Nephron progenitor cell (in vitro differentiated cells): ENCODE measurements at places on chromosomes 3 and 15.

DNA sequence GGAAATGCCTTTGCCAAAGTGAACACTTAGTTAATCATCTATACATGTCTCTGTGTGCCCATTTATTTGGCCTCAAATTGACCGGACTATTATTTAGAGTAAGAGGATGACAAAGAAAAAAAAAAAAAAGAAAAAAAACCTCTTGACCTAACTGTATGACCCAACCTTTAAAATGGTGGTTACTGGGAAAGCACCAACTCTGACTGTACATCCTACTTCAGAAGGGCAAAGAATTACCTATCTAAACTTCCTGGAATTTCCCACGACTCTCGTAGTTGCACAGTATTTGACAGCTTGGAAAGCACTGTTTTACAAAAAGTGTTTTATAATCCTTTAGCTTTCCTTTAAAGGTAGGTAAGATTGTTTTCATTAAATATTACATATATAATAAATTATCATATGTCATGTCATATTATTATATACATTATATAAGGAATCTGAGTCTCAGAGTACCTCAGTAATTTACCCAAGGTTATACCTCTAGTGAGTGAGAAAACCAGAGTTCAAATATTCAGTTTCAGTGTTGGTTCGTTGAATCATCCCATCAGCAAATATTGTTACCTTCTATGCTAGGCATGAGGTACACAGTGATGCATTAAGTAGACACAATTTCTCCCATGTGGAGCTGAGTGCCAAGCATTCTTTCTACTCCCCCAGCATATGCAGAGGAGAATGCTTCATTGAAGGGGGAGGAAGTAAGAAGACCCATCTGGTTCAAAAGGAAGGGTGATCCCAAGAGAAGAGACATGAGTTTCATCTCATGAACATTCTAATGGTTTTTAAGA lies 5.0 kb downstream of the BCL2A1 start:
- H3K4me3 ChIP-seq = no peak overlapping the region
- H3K4me1 ChIP-seq = no peaks in the 10 kb centered on the region
- H3K27ac ChIP-seq = no peak overlapping the region
- H3K27me3 ChIP-seq = no peaks in the 10 kb centered on the region
- DNase-seq = no peak

DNA sequence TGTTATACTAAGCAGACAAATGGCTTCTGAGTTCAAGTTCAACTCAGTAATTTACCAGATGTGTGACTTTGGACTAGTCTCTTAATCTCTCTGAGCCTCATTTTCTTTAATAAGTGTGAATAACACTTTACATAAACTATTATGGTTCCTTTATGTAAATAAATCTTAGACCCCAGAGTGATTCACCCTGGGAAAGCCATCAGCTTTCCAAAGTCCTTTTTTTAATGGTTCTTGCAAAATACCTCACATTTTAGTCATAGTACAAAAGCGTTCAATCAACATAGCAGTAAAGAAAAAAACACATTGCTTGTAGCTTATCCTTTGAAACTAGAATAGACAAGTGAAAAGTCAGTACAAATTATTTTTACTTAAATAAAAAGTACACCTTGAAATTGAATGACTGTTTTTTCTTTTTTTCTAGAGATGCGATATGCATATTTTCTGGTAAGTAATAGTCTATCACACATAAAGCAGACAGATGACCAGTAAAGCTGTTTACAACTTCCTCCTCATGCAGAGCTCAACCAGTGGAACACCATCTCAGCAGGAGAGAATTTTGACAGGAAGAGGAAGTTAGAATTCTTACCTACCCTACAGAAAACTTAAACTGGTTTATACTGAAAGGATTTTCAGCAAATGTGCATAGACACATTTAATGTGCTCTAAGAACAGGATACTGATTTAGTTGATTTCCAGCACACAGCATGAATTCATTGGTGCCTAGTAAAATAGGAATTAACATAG lies 123.0 kb upstream of the AGBL1 start:
- no peak overlapping the region for H3K4me3 ChIP-seq
- H3K27me3 ChIP-seq = peaks cover 4% of the 10 kb centered on the region
- no peaks in the 10 kb centered on the region for H3K36me3 ChIP-seq
- no peak for DNase-seq

DNA sequence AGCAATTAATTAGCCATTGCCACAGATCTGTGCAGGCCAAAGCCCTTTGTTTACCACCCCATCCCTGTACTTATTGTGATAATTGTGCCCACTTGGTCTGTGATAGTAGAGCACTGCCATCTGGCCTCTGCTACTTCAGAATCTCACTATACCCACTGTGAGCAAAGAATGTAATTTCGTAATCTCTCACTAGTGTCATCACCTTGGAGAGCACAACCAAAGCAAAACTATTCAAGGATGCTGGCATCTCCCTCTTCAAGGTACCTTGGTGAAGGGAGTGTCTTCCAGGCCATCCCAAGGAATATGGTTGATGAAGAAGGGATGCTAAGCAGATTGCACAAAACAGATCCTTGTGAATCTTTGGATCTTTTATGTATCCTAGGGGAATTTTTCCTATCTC lies 34.7 kb upstream of the NOX5 start:
- no peak overlapping the region for H3K4me3 ChIP-seq
- peaks cover 13% of the 10 kb centered on the region for H3K4me1 ChIP-seq
- no peak for DNase-seq
- peaks cover 4% of the 10 kb centered on the region for H3K27me3 ChIP-seq
- H3K27ac ChIP-seq = no peak overlapping the region

- peak overlapping the region; percentile 97 for H3K27ac ChIP-seq
- peaks cover 10% of the 10 kb centered on the region for H3K27me3 ChIP-seq
- no peak overlapping the region for H3K4me3 ChIP-seq
- peaks cover 17% of the 10 kb centered on the region for H3K36me3 ChIP-seq
- peaks cover 49% of the 10 kb centered on the region for H3K4me1 ChIP-seq
- DNase-seq = no peak
Measured at GRCh38 chr3:177591379-177591778, 394.1 kb upstream of the TBL1XR1 start.

- H3K4me1 ChIP-seq = no peaks in the 10 kb centered on the region
- peaks cover 2% of the 10 kb centered on the region for H3K27me3 ChIP-seq
- DNase-seq = no peak
Measured at GRCh38 chr3:176974279-176974678, 223.0 kb downstream of the TBL1XR1 start.

DNA sequence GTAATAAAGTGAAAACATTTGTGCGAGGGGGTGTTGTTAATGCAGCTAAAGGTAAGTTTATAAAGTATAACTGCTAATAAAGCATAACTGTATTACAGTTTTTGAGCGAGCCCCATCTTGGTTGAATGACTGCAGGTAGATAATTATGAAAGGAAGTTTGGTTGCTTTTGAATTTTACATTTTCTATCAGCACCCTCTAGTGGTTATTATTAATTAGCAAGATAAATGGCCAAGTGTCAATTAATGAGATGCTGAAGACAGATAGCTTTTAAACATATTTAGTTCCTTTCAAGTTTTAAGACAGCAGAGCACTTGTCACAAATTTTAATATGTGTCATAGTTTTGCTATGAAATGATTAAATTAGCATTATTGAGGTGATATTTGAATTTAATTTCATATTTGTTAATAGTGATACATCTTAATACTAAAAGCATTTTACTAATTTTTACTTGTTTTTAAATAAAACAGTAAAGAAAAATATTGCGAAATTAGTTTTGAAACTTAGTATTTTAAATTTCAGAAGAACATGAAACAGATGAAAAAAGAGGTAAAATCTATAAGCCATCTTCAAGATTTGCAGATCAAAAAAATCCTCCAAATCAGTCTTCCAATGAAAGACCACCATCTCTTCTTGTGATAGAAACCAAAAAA lies 15.1 kb downstream of the U2SURP start:
- no peaks in the 10 kb centered on the region for H3K4me1 ChIP-seq
- H3K36me3 ChIP-seq = peaks cover 66% of the 10 kb centered on the region
- H3K27me3 ChIP-seq = no peaks in the 10 kb centered on the region
- no peak overlapping the region for H3K4me3 ChIP-seq
- no peak overlapping the region for H3K27ac ChIP-seq
- no peak for DNase-seq

DNA sequence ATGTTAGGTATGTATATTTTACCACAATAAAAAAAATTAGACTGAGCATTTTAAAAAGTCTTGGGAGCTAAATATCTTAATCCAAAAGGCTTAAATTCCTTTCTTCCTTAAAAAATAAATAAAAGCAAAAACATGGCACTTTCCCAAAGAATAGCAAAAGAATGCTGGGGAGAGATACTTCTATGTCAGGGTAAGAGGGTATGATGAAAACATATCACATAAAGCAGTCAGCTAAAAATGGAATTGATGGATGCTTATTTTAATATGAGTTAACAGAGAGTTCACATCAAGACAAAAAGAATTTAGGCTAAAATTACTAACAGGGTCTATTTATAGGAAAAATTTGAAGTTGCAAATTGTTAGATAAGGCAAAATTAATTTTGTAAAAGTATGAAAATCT lies 141.0 kb downstream of the MYLK start:
- DNase-seq = no peak
- peaks cover 8% of the 10 kb centered on the region for H3K4me1 ChIP-seq
- H3K27me3 ChIP-seq = peaks cover 7% of the 10 kb centered on the region
- peaks cover 9% of the 10 kb centered on the region for H3K36me3 ChIP-seq

DNA sequence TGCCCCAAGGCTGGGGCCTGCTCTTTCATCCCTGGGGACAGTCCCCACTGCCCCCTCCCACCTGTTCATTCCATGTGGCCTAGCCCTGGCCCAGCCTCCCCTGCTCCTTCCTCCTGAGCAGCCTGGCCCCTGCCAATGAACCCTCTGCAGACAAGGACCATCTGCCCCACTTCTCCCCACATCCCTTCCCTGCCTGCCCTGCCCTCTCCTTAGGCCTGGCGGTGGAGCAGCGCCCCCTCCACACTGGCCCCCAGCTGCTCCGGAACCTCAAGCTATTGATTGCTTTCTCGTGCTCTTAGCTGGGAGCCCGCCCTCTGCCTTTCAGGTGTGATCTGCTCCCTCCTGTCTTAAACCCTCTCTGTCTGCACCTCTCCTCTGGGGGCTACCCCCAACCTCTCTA lies 8.0 kb downstream of the PLXNA1 start:
- no peak overlapping the region for H3K27ac ChIP-seq
- no peak for DNase-seq
- peaks cover 10% of the 10 kb centered on the region for H3K4me1 ChIP-seq
- peaks cover 6% of the 10 kb centered on the region for H3K27me3 ChIP-seq

- peaks cover 22% of the 10 kb centered on the region for H3K4me1 ChIP-seq
- H3K36me3 ChIP-seq = no peaks in the 10 kb centered on the region
- H3K27me3 ChIP-seq = no peaks in the 10 kb centered on the region
- no peak overlapping the region for H3K4me3 ChIP-seq
Measured at GRCh38 chr3:171249245-171249644, 211.0 kb downstream of the TNIK start.
